ENCODE measurements at places on chromosomes 5 and 9.
A peak's percentile ranks its signal among the peaks of the same experiment; 100 is the strongest.

GRCh38 chr9:36843964-36844363 lies 190.1 kb downstream of the PAX5 start:
- DNase-seq: no peak

DNA sequence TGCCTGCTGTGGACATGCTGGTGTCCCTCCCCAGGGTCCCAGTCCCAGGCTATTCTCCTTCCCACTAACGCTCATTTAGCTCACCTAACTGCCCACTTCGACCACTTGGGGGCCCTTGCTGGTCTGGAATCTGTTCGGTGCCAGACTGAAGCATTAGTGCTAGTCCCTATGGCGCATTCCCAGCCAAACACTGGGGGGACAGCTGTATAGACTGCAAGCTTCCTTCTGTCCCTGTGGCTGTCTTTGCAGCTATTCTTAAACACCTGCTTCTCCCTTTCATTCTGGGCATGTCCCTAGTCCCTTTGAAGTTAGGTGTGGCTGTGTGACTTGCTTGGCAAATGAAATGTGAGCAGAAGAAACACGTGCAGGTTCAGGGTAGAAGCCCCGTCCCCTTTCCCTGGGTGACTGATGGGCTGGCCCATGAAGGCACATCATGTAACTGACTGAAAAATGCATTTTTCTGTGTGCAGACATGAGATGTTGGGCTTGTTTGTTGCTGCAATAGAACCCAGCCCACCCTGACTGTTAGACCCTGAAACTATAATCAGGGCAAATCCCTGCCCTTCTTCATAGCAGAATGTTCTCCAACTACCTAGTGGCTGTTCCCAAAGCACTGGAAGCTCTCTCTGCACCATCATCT lies 134.4 kb downstream of the BARX1 start:
- peak; percentile 1 for DNase-seq

DNA sequence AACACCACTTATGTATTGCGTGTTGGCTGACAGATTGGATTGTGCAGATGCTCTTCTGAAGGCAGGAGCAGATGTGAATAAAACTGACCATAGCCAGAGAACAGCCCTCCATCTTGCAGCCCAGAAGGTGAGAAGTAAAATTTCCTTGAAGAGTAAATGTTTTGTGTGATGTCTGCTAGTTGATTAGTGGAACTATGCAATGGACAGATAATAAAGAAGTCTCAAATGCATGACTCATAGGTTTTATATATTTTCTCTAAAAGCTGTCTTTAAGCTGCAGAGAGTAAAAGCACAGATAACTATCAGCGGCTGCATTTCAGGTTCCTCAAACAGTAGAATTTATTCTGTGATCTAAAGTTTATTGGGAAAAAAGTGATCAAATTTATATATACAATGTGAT lies 27.4 kb downstream of the INVS start:
- no peak for DNase-seq

DNA sequence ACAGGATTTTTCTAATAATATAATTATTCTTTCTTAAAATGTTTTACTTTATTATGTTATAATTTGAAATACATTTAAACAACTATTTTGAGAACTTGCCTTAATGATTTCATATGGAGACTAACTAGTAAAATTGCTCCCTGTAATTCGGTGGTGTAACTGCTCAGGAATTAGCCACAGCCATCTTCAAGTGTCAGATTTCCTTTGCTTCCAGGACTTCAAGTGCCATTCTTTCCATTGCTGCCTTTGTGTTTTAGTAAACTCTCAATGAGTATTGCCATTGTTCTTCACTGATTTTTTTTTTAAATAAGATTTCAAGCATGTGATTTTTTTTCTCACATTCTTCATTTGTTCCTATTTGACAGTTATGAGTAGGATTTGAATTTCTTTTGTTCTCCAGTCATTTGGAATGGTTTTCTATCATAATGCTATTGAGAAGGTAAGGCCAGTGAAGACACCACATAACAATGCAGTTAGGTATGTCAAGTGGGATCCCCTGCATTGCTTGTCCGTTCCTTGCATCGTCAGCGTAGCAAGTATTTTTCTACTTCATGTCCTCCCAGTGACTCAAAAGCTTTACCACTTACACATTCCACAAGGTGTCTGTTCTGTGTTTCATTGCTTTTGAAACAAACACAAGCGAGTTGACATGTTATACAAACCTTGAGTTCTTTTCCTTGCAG lies 83.7 kb downstream of the LNPEP start:
- DNase-seq: no peak

- DNase-seq: no peak
Observed at GRCh38 chr5:180596668-180597231, 5.5 kb upstream of the SCGB3A1 start.

DNA sequence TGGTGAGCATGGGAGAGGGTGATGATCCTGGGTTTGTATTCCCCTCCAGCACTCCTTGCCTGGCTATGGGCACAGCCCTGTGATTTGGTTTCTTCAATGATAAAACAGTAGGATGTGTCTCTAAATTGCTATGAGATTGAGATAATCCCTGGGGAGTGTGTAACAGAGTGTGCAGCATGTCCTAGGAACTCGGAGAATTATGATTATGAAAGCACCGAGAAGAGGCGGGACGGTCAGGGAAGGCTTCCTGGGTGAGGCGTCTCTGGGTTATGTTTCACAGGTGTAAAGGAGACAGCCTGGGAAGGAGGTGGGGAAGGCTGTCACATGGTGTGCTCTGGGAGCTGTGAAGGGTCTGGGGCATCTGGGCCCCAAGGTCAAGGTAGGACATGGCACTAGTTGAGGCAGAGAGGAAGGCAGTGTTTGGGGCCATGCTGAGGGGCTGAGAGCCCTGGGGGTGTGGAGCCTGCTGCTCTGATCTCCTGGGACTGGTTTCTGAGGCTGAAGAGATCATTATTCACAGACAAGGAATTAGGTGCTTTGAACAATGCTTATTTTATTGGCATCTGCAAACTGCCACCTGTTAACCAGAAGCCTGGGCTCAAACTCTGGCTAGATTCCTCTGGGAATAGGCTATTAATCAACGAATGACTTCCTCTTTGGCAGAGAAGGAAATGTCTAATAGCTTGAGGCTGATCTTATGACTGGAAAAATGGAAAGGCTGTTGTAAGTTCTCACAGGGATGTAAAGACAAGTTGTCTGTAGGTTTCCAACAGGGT lies 73.8 kb upstream of the IL12B start:
- DNase-seq: no peak
